ENCODE measurements at places on chromosomes 5 and 9.

GRCh38 chr5:127412698-127413097 lies 104.7 kb upstream of the PRRC1 start:
- H3K4me3 ChIP-seq: no peak overlapping the region
- DNase-seq: no peak
- no peaks in the 10 kb centered on the region for H3K36me3 ChIP-seq
- H3K4me1 ChIP-seq: peaks cover 2% of the 10 kb centered on the region

DNA sequence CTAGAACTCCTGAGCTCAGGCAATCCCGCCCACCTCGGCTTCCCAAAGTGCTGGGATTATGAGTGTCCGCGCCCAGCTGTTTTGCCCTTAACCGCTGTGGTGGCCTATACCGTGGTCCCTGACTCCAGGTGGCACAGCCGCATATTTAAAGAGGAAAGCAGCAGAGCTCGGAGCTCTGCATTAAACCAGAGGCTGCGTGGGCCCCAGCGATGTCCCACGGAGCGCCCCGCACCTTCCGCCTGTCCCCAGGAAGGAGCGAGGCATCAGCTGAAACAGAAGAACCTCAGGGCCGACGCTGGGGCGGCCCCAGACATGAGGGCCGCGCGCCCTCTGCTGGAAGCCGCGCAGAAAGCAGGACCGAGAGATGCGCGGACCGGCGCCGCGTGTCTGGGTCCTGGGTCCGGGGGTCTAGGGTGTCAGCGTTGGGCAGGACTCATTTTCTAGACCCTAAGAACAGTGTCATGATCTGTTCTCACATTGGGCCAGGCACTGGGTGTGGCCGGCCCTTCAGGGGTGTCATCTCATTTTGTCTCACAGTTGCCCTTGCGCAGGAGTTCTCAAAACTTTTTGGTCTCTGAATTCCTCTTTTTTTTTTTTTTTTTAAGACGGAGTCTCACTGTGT lies 37.7 kb downstream of the LAMC3 start:
- no peaks in the 10 kb centered on the region for H3K4me1 ChIP-seq
- no peak overlapping the region for H3K4me3 ChIP-seq
- H3K27me3 ChIP-seq: no peaks in the 10 kb centered on the region
- peak; percentile 85 for DNase-seq

DNA sequence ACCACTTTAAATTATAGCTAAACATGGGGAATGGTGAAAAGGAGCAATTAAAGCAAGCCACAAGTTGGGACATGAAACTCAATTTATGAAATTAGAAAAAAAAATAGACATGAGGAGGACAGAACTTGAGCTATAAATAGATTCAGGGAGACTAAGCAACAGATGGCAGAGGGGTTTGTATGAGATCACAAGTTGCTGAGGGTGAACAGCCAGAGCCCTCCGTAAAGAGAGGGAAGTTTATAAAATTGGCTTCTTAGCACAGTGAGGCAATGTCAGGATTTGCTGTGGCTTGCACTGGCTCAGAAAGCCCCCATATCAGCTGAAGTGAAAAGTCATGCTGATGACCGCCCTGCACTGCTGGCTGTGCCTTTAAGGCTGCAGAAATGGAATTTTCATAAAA lies 443.4 kb upstream of the CD180 start:
- peak overlapping the region; percentile 0 for H3K27ac ChIP-seq
- H3K4me3 ChIP-seq: no peak overlapping the region
- H3K4me1 ChIP-seq: peaks cover 12% of the 10 kb centered on the region
- H3K36me3 ChIP-seq: no peaks in the 10 kb centered on the region

DNA sequence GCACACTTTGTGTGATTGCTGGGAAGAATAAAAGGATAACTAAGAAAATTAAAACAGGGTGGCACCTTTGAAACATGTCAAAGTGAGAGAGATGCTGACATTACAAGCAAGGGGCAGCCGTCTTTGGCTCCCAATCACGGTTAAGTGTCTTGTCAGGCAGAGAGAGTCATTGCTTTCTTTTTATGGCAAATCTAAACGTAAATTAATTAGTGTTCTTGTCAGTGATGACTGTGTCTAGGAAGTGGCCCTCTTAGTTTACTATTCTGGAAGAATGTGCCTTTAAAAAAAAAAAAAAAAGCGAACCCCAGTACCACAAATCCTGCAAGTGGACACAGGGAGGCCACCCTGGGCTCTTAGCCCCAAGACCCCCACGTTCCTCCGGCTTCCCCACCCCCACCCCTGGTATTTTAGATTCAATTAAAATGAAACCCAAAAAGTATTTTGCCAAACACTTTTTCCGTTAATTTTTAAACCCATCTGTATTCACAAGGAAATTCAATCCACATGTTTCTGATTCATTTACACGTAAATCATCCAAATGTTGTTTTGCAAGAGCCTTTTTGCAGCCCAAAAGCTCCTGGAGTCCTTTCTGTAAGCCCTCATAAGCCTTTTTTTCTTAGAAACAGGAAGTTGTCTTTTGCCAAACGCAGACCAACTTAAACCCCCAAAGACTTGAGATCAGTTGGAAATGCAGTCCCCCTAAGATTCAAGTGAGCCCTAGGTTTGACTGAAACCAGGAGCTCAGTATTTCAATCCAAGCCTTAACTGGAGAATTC lies 399.3 kb downstream of the EBF1 start:
- no peak overlapping the region for H3K4me3 ChIP-seq
- no peaks in the 10 kb centered on the region for H3K36me3 ChIP-seq
- no peak overlapping the region for H3K27ac ChIP-seq
- no peak for DNase-seq

GRCh38 chr5:171952021-171952420 lies 54.4 kb downstream of the FBXW11 start:
- DNase-seq: no peak
- no peak overlapping the region for H3K27ac ChIP-seq
- no peaks in the 10 kb centered on the region for H3K36me3 ChIP-seq

- no peaks in the 10 kb centered on the region for H3K36me3 ChIP-seq
- H3K4me1 ChIP-seq: peaks cover 49% of the 10 kb centered on the region
- no peak overlapping the region for H3K27ac ChIP-seq
- H3K27me3 ChIP-seq: peaks cover 62% of the 10 kb centered on the region
- no peak overlapping the region for H3K4me3 ChIP-seq
Measured at GRCh38 chr5:140111011-140111858, 2.7 kb upstream of the PURA start.

GRCh38 chr9:29830821-29831220 lies 2257.5 kb upstream of the C9orf72 start:
- no peaks in the 10 kb centered on the region for H3K4me1 ChIP-seq
- H3K27ac ChIP-seq: no peak overlapping the region
- peaks cover 6% of the 10 kb centered on the region for H3K27me3 ChIP-seq
- H3K36me3 ChIP-seq: no peaks in the 10 kb centered on the region
- H3K4me3 ChIP-seq: no peak overlapping the region

GRCh38 chr9:129415942-129416651 lies 204.8 kb downstream of the C9orf50 start:
- H3K27me3 ChIP-seq: no peaks in the 10 kb centered on the region
- peak overlapping the region; percentile 93 for H3K27ac ChIP-seq
- no peaks in the 10 kb centered on the region for H3K36me3 ChIP-seq
- peak overlapping the region; percentile 42 for H3K4me3 ChIP-seq

DNA sequence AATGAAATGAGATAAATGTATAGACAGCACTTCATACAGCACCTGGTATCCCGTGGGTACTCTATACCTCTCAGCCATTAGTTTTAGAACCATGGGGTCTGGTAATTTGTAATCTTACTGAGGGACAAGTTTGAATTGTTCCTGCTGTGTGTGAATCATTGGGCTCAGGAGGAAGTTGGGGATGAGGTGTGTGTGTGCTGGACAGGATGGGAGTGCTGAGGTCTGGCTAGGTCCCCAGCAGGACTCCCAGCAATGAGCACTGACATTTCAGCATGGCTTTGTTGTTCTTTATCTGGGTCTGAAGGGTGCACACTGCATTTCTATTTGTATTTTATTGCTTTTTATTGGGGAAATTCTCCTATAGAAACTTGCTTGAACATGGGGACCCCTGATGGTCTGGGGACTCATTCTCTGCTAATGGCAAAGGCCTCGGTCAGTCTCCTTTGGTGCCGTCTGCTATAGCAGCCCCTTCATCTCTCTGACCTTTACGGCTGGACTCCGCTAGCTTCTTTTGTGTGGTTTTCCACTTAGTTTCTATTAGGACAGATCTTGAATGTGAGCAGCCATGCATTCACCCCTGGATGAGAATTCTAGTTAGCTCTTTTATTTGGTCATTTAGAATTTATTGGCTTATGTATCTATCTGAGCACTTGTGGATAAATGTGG lies 98.1 kb downstream of the SREK1 start:
- H3K4me3 ChIP-seq: no peak overlapping the region
- H3K36me3 ChIP-seq: no peaks in the 10 kb centered on the region
- H3K27ac ChIP-seq: no peak overlapping the region
- peaks cover 38% of the 10 kb centered on the region for H3K27me3 ChIP-seq
- DNase-seq: no peak
- no peaks in the 10 kb centered on the region for H3K4me1 ChIP-seq

DNA sequence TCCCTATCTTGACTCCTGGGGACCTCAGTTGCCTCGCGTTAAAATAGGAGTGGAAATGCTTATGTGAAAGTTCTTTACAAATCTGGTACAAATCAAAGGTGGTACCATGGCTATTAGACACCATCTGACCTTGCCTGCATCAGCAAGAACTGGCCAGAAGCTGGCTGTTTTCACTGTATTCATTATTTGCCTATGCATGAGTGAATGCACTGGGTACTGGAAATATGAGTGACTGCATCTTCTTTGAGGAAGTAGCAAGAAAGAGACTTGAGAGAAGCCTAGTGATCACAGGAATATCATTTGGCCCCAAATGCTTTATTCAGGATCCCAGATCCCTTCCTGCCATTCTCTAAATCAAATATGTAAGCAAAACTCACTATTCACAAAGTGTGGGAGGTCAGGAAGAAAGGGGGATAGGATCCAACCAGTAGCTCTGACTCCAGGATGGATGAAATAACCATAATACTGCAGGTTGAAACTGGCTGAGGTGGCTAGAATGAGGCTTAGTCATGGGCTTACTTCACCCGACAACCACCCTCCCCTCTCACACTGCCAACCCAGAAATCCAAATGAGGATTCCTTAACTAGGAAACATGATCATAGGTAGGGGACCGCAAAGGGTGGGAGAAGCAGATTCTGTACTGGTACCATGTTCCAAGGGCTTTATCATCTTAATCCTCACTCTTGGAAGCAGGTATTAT lies 56.7 kb downstream of the FAM114A2 start:
- no peaks in the 10 kb centered on the region for H3K36me3 ChIP-seq
- H3K4me3 ChIP-seq: no peak overlapping the region
- H3K27me3 ChIP-seq: peaks cover 3% of the 10 kb centered on the region
- DNase-seq: no peak

GRCh38 chr5:163362840-163363371 lies 74.5 kb upstream of the CCNG1 start:
- no peaks in the 10 kb centered on the region for H3K36me3 ChIP-seq
- no peak overlapping the region for H3K27ac ChIP-seq
- DNase-seq: no peak
- H3K27me3 ChIP-seq: peaks cover 4% of the 10 kb centered on the region

- no peaks in the 10 kb centered on the region for H3K36me3 ChIP-seq
- H3K27me3 ChIP-seq: peaks cover 20% of the 10 kb centered on the region
- DNase-seq: no peak
- H3K4me1 ChIP-seq: peaks cover 6% of the 10 kb centered on the region
- H3K4me3 ChIP-seq: no peak overlapping the region
Measured at GRCh38 chr9:105670775-105671174, 8.5 kb downstream of the TAL2 start.

DNA sequence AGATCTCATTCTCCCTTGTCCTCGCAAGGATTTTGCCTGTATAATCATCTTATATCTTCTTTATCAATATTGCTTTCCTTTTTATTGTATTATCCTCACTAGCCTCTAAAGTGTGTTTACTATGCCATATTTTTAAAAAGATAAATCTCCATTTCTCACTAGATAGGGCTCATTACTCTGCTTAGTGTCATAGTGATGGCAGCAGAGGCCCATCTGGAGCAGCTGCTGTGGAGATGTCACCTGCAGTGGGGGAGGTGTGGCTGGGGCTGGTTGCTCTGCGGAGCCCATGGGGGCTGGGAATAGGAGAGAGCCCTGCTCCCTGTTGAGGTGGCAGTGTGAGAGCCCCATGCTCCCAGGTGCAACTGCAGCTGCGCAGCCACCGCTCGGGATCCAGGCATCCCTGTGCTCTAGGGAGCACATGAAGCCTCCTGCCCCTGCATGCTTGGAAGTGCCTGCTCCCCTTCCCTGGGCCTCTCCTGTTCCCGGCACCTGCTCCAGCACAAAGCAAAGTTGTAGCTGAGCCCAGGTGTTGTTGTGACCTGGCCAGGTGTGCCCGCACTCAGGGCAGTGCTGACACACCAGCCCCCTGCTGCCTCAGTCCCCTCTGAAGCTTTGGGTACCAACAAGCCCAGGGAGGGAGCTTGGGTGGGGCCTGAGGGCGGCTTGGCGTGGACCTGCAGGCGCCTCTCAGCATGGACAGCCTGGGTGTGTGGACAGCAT lies 144.6 kb upstream of the MRPS30 start:
- no peak for DNase-seq
- H3K4me1 ChIP-seq: peaks cover 7% of the 10 kb centered on the region
- H3K4me3 ChIP-seq: no peak overlapping the region
- H3K27ac ChIP-seq: no peak overlapping the region

DNA sequence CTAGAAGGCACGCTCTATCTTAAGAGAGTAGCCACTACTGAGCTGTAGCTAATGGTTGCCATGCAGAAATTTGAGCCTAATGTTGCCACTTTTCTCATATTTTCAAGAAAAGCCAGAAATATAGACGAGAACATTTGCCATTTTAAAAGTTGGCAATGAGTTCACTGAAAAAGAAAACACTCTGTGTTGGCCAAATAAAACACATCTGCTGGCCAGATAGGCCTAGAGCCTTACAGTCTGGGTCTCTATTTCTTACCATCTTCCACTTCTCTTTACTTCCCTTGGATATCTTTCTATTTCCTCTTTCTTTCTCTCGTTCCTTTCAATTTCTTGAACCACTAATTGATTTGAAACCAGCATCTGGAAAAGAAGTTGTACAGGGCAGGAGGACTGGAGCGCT lies 36.6 kb upstream of the VCAN start:
- no peak overlapping the region for H3K4me3 ChIP-seq
- peaks cover 16% of the 10 kb centered on the region for H3K4me1 ChIP-seq
- no peak for DNase-seq
- no peak overlapping the region for H3K27ac ChIP-seq
- no peaks in the 10 kb centered on the region for H3K36me3 ChIP-seq

DNA sequence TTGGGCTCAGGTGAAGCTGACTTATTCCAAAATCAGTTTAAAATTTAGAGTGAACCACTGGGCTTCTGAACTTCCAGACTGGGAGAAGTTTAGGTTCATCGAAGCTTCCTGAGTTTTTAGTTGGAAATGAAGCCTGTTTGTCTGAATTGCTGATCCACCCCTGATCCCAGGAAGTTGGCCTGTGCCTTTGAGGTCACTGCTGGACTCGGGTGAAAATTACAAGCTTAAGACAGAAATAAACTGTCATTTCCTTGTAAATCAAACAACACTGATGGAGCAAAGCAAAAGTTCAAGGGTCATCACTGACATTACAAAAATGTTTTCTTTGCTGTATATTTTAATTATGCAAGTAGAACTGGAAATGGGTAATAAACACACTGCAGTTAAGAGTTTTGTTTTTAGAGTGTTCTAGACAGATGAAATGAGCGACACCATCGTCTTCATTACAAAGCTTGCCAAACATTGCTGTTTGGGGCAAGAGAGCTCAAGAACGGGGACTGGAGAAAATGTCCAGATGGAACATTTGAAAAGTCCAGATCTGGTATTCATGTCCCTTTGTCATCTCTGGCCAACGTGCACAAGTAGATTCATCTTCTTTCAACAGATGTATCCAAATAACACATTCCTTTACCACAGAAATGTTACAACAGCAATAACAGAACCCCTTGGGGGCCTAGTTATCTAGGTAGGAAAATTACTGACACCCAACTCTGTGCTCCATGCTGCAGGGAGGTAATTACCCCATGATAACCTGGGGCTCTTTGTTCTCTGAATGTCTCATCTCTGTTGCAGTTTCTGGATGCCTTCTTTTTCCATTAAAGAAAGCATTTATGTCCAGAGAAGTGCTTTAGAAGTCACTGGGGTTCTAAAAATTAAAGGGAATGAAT lies 142.4 kb upstream of the ERCC6L2 start:
- H3K4me1 ChIP-seq: peaks cover 22% of the 10 kb centered on the region
- no peak for DNase-seq
- H3K4me3 ChIP-seq: no peak overlapping the region
- H3K27ac ChIP-seq: no peak overlapping the region

Measured in mesothelial cell of epicardium (in vitro differentiated cells).